ENCODE measurements at places on chromosomes 12 and 14.

- no peak for DNase-seq
Observed at GRCh38 chr12:62192903-62193250, 67.3 kb upstream of the USP15 start.

DNA sequence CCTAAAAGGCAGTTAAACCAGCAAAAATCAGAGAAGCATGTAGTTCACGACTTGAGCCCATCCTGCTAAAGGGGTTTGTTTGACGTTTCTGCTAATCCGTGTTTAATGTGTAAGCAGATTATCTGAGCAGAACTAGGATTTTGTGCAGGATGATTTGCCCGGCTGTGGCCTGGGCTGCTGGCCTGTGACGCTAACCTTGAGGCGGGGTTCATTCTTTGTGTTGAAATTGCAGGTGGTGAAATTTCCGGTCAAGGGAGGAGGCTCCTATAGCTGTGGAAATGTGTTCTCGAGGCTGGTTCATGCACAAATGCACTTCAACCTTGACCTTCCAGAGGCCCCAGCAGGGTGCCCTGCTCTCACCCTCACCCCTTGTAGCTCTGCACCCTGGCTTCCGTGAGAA, 63.7 kb downstream of the SLC24A4 start:
- no peak for DNase-seq

DNA sequence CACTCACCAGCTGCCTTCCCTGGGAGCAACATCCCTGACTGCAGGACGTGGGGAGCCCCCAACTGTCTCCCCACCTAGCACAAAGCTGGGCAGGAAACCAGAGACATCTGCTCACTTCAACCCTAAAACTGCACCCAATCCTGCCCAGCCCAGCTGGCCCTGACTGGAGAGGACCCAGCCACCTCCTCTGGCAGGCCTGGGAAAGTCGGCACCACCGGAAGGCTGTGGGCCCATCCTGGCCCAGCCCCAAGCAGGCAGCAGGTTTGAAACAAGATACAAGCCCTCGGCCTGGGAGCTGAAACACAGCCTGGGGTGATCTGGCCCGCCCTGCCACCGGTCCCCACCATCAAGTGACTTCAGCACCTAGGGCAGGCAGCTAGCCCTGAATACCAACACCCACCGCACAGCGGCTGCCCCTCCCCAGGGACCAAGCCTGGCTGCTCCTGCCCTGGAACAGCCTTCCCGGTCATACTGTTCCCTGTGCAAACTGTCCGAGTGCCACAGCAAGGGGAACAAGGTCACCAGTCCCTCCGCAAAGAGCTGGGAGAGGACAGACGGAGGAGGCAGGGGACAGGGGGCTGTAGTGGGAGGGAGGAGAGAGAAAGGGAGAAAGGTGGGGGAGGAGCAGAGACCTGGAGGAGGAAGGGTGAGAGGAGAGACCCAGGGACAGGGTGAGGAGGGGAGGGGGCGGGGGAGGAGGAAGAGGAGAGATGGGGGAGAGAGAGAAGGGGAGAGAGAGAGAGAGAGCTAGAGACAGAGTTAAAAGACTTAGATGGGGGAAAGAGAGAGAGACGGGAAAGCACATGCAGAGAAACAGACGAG, 115.7 kb downstream of the RFLNA start:
- no peak for DNase-seq

GRCh38 chr12:70741256-70741655, 104.0 kb upstream of the PTPRB start:
- no peak for DNase-seq

- no peak for DNase-seq
Observed at GRCh38 chr12:66920205-66920604, 241.3 kb upstream of the GRIP1 start.

GRCh38 chr12:85849344-85849743, 13.1 kb upstream of the RASSF9 start:
- no peak for DNase-seq

DNA sequence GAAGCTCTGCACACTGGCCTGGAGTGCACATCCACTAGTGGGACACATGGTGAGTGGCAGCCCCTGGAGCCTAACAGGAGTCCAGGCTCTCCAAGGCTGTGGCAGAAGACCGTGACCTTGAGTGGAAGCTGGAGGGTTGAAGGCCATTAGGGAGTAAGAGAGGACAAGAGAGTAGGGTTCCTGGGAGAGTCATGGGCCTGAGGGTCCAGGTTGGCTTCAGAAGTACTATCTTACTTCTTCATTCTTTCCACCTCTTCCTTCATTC, 406 bp downstream of the IL23A start:
- no peak for DNase-seq

- no peak for DNase-seq
Observed at GRCh38 chr14:35341751-35342488, 49.7 kb downstream of the PSMA6 start.

- no peak for DNase-seq
Observed at GRCh38 chr14:68401317-68401716, 391.6 kb downstream of the ZFP36L1 start.

DNA sequence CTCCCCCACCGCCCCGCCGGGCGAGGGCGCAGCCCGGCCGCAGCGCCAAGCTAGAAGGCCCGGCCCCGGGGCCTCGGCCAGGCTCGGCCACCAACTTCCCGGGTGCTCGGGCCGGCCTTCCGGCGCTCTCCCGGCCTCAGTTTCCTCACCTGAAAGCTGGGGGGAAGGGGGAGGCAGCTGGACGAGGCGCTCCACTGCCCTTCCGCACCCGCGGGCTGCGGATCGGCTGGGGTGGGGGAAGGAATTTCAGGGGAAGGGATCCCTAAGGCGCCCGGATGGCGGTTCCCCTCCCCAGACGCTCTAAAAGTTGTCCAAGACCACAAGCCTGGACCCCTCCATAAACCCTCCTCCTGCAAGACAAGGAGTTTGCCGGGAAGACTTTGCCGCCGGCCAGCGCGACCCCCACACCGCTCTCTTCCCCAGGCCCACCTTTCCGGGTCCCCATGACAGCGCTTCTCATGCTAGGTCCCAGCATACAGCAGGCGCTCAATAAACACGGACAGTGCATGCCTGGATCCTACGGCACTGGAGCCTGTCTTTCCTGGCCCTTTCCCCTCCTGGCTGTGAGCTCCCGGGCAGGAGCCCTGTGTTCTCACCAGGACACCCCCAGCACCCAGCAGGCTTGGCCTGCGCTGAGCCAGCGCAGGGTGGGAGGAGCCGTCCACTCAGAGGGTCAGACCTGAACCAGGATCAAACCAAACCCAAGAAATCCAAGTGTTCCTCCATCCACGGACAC, 18.1 kb downstream of the BEGAIN start:
- DNase-seq, result no peak

DNA sequence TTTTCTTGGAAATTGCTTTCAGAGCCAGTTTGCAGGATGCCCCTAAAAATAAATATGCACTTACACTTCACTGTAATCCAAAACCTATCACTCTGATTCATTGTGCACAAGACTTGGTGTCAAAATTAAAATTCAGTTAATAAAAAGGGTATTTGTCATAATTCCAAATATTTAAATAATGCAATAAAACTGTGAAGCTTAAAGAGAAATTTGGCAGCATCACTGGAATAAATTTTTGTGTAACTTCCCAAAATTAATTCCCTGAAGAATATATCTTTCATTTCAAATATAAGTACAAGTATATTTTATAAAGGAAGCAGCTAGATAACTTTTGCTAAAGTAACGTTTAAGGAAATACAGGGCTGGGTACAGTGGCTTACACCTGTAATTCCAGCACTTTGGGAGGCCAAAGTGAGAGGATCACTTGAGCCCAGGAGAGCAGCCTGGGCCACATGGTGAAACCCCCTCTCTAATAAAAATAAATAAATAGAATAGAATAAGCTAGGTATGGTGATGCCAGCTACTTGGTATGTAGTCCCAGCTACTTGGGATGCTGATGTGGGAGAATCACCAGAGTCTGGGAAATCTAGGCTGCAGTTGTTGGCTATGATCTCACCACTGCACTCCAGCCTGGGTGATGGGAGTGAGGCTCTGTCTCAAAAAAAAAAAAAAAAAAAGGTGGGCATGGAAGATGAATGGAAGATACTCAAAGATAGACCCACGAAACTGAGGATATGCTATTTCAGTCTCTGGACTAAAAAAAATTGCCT, 233.8 kb downstream of the FBXL14 start:
- DNase-seq, result no peak

DNA sequence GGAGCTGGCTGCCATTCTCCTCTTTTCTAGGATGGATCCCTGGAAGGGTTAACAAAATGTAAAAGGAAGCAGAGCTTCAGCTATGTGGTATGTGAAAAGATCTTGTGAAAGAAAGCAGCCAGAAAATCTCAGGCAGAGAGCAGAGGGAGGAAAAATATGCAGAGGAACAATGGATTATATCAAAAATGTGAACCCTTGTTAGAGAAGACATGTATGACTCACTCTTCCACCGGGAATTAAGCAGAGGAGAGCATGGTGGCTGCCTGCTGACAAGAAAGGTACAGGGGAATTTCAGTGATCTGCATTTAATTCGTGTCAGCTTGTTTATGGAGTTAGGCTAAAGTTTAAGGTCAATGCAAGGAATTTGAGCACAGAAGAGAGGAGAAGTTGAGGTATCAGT, 46.3 kb downstream of the KCNA1 start:
- DNase-seq, result no peak

GRCh38 chr14:95300002-95300696, 19.6 kb downstream of the CLMN start:
- no peak for DNase-seq

DNA sequence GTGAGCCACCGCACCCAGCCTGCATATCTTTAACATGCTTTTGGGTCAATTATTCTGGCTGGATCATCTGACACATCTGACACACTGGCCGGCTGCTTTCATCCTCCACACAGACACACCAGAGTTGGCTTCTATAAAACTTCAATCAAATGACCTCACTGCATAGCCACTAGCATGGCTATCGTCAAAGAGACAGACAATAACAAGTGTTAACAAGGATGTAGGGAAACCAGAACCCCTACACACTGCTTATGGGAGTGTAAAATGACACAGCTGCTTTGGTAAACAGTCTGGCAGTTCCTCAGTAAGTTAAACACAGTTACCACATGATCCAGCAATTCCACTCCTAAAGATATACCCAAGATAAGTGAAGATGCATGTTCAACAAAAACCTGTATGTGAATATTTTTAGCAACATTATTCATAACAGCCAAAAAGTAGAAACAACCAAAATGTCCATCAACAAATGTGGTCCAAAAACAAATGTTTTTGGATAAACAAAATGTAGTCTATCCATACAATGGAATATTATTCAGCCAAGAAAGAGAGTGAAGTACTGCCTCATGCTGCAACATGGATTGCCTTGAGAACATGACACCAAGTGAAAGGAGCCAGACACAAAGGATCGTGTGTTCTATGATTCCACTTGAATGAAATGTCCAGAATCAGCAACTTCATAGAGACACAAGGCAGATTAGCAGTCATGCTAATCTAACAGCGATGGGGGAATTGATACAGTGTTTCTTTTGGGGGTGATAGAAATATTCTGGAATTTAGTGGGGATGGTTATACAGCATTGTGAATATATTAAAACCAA, 10.1 kb downstream of the KDM2B start:
- DNase-seq, result no peak

DNA sequence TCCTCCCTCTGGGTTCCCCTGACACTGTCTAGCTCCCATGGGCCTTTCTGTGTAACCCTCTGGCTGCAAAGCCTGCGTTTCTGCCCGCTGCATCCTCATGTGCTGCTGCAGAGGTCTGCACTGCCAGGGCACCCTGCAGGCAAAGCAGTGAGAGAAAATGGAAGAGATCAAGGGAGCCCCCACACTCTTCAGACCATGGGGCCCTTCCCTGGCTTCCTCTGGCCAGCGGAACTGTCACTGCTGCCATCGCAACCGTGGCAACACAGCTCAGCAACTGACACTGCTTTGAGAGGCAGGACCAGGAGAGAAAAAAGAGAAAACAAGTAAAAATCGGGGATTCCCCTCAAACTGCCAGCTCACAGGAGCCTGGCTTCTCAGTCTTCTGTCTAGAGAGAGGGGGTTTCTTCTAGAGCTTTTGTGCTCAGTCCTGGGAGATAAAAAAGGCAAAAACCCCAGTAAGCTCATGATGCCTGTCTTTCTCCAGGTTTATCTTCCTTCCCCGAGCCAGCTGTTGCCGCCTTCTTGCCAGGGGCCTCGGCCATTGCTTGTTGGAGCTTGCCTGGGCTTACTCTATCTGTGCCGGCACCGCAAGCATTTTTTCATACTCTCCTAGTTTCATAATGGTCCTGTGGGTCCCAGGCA, 38.9 kb downstream of the C14orf132 start:
- no peak for DNase-seq

DNA sequence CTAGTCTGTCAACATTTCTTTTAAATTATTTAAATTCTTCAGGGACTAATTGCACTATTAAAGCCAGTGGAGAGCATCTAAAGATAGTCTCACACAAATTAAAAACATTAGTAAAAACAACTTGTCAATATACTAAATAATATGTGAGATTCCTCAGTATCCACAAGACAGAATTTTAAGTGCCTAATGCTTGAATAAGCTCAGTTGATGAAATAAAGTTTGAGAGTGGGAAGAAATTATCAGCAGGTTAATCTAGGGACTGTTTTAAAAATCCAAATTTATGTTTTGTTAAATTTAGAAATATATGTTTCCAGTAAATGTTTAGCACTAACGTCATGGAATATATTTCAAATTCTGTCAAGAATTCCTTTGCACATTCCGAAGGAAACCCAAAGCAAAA, 105.2 kb downstream of the SLC41A2 start:
- DNase-seq, result no peak

GRCh38 chr12:26732005-26732908, 100.7 kb downstream of the ITPR2 start:
- DNase-seq, result no peak

- DNase-seq, result no peak
Observed at GRCh38 chr12:19434538-19434937, 4.8 kb upstream of the AEBP2 start.
